ENCODE measurements at places on chromosomes 2 and 18.

GRCh38 chr2:159153463-159153862 is 133.0 kb downstream of the WDSUB1 start:
- no peak for DNase-seq

GRCh38 chr18:73283788-73284187 is 416.0 kb upstream of the NETO1 start:
- DNase-seq = no peak

- DNase-seq = no peak
Observed at GRCh38 chr18:39441648-39442047, 1876.0 kb upstream of the CELF4 start.

DNA sequence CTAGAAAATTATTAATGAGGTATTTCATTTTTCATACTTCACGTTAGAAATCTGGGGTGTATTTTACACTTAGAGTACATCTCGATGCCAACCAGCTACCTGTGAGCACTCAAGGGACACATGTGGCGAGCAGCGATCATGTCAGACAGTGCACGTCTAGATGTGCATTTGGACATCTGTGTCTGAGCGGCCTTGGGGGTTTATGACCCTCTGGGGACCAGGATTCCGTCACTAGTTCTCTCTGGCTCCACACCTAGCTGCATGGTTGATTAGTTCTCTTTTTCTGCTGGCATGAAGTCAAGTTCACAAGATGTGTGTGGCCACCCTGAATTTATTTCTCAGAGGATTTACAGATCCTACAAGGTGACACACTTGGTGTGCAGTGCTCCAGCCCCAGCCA is 192.2 kb downstream of the TSN start:
- no peak for DNase-seq

DNA sequence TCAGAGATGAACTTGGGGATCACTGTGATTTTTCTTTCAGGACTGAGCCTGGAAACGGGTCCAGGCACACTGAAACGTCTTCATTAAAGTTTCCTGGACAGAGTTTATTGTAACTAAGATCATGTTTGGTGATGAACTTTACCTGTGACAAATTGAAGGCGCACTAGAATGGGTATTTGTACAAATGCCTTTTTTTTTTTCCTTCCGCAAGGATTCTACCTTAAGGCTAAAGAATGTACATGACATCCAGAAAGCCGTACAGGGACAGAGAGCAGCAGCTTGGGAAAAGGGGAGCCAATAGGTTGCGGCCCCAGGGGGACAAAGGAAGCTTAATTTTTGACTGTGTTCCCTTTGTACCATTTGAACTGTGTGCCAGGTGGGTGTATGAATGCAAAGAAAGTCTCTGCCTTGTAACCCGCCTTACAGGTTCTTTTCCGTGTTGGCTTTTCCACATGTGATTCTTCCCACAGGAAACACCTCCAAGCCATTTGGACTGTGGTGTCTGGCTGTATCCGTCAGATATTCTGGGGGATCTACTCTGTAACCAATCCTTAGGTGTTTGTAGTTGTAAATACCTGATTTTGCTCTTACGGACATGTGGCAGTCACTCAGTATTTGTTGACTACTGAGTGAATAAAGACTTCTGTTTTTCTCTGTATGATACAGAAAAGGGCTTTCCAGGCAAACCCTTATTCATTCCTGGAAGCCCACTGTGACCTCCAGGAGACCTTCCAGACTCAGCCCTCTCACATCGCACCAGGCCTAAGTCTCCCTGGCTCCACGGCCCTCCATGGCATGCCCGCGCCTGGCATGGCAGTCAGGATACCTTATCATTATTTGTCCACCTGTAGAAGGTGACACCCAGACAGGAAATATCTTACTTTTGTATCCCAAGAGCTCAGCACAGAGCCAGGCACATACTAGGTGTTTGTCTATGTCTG is 1.1 kb downstream of the LRRFIP1 start:
- DNase-seq = no peak

- DNase-seq = no peak
Observed at GRCh38 chr2:201197781-201198180, 14.8 kb downstream of the CASP10 start.

GRCh38 chr18:77157312-77157711 is 24.7 kb upstream of the MBP start:
- DNase-seq = no peak

DNA sequence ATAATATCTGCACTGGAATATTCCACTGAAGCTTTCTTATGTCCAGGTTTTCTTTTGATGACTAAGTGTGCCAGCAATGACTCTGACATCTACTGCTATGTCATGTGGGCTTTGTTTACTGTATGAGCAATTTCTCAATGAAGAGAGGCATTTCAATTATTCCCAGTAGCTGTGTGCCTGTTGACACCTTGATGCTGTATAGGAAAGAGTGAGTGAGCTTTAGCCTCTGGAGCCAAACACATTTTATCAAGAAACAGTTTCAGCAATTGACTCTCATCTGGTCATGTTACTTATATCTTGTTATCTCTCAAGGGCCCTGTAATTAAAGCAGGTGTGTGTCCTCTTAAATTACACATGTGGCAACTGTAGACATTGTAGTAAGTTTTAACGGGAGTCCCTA is 493.2 kb upstream of the FANCL start:
- DNase-seq = no peak

DNA sequence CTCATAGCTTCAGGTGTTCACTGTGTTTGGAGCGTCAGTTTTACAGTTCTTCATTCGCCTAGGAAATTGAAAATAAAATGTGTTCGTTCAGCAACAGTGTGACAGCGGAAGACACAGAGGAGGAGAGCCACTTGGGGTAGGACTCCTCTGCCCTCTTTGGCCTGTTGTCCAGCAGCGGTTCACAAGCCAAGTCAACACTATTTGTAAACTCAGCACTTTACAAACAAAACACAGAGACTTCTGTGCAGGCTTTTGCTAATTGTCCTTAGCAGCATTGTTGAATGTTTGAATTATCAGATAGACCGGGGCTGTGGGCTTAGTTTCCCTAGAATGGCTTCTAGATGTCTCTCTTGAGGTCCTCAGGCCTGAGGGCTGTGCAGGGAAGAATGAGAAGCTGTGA is 73.2 kb downstream of the TNFRSF11A start:
- no peak for DNase-seq

GRCh38 chr2:130728007-130728454 is 839 bp upstream of the GPR148 start:
- DNase-seq = no peak

GRCh38 chr2:150256736-150257135 is 230.7 kb downstream of the RND3 start:
- no peak for DNase-seq

- DNase-seq = no peak
Observed at GRCh38 chr2:128781585-128782385, 463.1 kb upstream of the HS6ST1 start.

GRCh38 chr2:42513252-42513918 is 19.6 kb upstream of the KCNG3 start:
- DNase-seq = no peak

DNA sequence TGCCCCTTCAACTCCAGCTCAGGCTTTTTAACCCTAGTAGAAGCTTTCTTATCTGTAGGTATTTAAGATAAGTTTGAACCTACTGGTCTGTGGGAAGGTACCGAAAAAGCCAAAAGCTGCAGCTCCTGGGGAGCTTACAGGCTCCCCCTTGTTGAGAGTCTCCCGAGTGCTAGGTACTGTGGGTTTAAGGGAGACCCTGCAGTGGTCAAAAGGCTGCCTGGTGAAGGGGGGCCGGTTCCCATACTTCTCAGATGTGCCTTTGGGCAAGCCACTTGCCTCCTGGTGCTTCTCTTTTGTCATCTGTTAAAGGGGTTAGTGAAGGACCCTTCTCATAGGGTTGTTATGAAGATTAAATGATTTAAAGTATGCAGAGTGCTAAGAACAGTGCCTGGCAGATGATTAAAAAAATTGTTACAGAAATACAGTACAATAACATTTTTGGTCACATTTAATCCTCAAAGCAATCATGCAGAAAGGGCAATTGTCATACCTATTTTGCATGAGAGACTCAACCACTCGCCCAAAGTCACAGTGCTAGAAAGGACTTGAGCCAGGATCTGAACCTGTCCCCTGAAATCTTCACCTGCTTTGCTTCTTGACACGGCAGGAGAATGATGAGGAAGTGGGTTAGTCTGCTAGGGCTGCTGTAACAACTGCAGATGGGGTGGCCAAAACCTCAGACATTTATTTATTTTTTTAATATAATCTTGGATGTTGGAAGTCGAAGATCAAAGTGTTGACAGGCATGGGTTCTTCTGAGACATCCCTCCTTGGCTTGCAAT is 62.5 kb downstream of the NEDD4L start:
- no peak for DNase-seq

Data from frontal cortex (tissue), 4 donors.